ENCODE measurements at places on chromosomes 5 and 9.

DNA sequence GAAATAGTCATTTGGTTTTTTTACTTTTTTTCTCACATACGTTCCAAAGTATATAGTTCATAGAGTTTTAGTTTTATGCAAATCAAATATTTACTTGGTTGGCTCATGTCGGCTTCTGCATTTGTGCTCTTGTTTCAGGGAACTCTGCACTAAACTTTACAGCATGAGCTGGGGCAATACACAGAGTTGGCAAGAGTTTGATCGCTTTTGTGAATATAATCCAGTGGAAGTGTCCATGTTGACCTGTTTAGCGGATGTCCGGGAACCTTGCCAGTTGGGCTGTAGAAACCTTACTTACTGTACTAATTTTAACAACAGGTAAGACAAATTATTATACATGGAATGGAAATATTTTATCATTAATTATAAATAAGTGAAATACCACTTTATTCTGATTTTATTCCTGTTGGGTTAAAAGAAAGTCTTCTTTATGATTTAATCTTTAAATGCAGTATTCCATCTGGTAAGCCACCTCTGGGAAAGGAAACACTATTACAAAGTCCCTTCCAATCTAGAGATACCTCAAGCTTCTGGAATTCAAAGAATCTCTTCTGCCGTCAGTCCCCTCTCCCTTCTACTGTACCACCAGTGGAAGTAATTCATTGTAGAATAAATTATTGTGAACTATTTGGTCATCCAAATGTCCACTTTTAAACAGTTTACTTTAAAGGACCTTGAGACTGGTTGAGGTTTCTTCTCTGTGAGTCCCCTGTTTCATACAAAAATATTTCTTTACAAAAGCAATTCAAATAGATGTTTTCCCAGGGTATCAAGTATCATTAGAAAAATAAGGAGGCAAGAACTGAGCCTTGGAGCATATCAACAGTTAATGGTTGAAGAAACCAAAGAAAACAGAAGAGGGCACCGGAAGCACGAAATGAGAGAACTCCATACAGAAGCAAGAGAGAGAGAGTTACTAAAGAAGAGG is 45.2 kb upstream of the GLIPR2 start:
- DNase-seq, result no peak

- DNase-seq, result no peak
Observed at GRCh38 chr9:81619353-81620001, 69.9 kb downstream of the TLE1 start.

- no peak for DNase-seq
Observed at GRCh38 chr5:67404256-67405100, 207.9 kb upstream of the CD180 start.

GRCh38 chr5:11048760-11049159 is 287.7 kb upstream of the DAP start:
- DNase-seq, result no peak

GRCh38 chr9:82129708-82130107 is 141.1 kb downstream of the SPATA31D1 start:
- DNase-seq, result no peak

DNA sequence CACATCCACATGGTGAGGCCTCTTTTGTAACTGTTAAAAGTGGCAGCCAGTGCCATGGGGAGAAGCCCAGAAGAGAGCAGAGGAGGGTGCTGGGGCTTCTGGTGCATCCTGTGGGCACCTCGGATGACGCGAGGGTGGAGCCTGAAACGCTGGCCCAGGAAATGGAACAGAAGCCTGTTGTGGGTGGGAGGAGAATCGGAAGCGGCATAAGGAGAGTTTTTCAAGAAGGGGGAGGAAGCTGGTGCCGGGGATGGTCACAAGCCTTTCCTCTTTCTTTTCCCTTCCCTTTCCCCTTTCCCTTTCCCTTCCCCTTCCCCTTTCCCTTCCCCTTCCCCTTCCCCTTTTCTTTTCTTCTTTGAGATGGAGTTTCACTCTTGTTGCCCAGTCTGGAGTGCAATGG is 12.9 kb downstream of the ANKRD33B start:
- DNase-seq, result no peak

DNA sequence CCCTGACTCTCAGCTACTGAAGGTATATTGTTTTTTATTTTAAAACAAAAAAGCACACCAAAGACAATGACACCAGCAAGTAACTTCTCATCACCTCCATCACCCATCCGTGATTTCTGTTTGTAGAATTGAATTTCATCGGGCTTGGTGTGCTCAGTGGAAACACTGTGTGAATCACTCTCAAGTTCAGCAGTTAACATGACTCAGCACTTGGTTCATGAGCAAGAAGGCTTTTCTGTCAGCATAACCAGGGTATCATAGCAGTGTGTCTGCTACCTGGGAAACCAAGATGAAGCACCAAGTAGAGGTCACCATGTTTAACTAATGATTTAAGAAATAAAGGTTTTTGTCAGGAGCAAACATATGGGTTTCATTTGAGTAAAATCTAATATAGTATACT is 123.7 kb downstream of the INSYN2B start:
- DNase-seq, result no peak

GRCh38 chr5:83937837-83938236 is 217.2 kb upstream of the HAPLN1 start:
- DNase-seq, result no peak

DNA sequence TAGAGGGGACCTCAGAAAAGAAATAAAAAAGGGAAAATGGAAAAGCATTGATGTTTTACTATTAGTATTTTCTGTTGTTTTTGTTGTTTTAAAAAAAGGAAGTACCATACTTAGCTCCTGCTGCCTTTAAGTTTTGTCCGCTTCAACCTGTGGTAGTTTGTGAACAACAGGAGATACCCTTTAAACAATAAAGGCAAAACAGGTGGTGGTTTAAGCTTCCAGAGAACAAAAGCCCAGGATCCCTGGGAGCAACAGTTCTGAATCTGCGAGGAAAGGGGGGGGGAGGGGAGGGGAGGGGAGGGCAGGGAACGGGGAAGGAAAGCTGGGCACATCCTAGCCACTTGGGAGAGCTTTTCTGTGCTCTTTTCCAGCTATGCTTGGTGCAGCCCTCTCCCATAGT is 2.1 kb upstream of the PSIP1 start:
- DNase-seq, result no peak

GRCh38 chr5:180047667-180048066 is 23.9 kb downstream of the RNF130 start:
- DNase-seq, result no peak

DNA sequence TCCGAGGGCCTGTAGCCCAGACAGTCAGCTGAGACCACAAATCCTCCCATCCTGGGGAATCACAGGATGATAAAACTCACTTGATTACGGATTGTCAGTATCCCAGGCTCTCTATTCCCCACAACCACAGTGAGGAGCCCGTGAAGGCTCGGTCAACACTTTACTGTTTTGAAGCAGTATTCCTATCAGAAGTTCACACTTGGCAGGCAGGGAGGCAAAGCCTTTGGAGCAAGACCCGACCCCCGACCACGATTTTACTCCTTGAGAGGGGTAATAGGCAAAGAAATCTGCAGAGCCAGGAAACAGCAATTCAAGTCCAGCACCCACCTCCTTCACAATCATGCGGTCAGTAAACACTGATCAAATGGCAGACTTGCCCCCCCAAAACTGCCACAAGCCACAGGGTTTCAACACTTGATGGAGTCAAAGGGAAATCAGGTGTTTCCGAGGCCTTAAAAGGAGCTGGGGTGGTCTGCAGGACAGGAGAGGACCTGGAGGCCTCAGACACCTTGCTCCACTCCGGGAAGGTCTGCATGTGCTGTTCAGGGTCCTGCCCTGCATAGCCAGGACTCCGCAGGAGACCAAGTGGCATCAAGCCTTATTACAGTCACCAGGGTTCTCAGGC is 25.2 kb downstream of the BICD2 start:
- DNase-seq, result no peak

DNA sequence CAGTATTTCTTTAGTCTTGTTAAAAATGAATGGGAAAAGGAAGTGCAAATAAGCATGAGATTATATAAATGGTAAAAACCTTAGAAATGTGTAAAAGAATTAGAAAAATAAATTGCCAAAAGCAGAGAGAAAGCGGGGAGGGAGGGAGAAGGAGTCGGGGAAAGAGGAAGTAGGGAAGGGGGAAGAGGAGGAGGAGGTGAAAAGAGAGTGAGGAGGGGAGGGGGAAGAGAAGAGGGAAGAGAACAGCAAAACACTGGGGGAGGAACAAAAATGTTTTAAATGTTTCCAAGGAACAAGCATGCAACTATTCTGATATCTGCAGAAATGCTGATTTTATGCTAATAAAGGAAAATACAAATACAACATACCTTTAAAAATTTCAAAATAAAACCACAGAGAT is 317.5 kb downstream of the PIK3R1 start:
- no peak for DNase-seq

- DNase-seq, result peak; percentile 34
Observed at GRCh38 chr9:2157277-2158110, 142.3 kb downstream of the SMARCA2 start.
